Neural progenitor cell (in vitro differentiated cells): ENCODE measurements at places on chromosomes 12 and 14.
A peak's percentile ranks its signal among the peaks of the same experiment; 100 is the strongest.

DNA sequence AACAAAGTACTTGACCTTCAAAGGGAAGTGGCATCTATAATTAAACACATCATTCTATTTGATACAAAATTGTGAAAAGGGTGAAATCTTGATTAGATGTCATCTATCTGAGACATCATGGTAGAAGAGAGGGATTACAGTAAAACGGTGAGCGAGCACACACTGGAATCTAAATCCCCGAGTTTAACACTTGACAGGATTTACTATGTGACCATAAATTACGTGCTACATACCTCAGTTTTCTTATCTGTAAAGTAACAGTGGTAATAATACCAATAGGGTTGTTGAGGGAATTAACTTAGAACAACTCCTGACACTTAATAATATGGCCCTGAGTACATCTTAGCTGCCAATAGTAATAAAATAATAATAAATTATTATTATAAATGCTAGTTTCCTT, 13.3 kb downstream of the USP44 start:
- DNase-seq: no peak

GRCh38 chr12:95949477-95950206, 6.5 kb downstream of the AMDHD1 start:
- peak; percentile 27 for DNase-seq

- DNase-seq: no peak
Observed at GRCh38 chr14:55057919-55058318, 6.5 kb downstream of the MAPK1IP1L start.

DNA sequence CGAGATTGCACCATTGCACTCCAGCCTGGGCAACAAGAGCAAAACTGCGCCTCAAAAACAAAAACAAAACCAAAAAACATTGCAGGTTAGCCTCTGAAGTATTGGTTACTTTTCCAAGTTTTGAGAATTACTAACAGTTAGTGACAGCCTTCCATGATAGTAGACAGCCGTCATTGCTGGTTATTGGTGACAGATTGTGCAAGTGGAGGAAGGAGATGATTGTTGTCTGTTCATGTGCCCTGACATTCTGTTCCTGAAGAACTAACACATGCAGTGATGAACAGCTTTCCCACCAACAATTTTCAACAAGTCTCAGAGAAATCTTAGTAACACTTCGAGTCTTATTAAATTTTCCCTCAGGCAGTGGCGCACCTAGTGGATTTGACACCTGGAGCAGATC, 89.3 kb upstream of the NAP1L1 start:
- no peak for DNase-seq

GRCh38 chr12:70664465-70664881, 27.2 kb upstream of the PTPRB start:
- peak; percentile 82 for DNase-seq

DNA sequence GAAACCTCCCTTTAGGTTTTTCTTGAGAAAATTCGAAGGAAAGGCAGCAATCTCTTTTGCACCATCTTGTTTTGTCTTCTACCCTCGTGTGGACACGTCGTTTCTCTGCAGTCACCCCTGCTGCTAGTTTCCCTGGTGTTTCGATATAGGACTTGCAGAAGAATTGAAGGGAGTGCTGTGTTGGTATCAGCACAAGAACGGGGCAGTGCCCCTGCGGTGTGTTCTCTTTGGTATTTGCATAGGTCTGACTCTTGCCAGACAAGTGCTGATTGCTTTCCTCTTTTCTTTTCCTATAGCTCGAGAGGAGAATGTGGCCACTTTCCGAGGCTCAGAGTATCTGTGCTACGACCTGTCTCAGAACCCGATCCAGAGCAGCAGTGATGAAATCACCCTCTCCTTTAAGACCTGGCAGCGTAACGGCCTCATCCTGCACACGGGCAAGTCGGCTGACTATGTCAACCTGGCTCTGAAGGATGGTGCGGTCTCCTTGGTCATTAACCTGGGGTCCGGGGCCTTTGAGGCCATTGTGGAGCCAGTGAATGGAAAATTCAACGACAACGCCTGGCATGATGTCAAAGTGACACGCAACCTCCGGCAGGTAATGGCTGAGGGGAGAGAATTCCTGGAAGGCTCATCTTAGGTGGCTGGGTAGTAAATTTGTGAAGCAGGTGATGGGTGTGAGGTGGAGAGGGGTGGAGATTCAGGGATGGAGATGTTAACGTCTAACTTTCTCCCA, 474.8 kb downstream of the NRXN3 start:
- peak; percentile 20 for DNase-seq

DNA sequence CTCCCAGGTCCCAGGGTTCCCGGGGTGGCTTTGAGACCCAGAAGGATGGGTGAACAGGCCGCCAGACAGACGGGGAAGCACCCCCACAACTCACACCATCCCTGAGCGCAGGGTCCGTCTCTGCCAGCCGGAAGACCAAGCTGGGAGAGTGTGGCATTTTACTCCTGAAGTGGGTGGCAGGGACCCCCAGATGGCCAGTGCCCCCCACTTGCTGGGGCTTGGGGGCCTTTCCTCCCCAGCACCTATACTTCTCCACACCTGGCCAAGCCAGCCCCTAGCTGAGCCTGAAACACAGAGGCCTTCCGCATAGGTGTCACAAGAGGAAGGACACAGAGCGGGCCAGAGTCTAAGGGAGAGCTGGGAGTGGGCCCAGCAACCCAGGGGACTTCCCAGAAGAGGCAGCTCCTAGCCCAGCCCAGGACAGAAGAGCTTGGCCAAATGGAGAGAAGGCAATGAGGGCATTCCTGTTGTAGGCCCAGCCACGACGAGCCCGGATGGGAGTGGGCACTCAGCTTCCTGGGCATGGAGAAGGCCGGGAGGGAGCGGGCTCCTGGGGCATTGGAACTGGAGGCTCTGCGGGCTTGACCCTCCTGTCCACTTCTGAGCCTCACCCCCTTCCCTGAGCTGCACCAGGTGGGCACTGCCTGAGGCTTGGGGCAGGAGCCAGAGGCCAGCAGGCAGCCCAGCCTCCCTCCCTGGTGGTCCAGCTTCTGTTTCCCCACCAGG, 3.3 kb downstream of the AHNAK2 start:
- DNase-seq: no peak

DNA sequence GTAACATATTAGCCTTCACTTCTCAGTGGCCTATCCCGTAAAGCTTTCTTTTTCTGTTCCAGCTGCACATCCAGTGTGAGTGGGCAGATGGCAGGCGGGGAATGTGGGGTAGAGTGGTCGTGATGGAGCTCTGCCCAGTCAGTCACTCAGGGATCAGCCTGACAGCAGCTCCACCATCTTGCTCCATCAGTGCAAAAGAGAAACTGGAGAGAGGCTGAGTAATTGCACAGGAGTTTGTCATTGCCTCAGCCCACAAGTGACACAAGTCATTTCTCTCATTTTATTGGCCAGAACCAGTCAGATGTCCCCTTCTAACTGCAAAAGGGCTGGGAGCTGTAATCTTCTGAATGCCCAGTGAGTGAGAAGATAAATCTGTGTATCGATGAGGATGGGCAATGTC, 66.5 kb downstream of the ATP23 start:
- DNase-seq: no peak

DNA sequence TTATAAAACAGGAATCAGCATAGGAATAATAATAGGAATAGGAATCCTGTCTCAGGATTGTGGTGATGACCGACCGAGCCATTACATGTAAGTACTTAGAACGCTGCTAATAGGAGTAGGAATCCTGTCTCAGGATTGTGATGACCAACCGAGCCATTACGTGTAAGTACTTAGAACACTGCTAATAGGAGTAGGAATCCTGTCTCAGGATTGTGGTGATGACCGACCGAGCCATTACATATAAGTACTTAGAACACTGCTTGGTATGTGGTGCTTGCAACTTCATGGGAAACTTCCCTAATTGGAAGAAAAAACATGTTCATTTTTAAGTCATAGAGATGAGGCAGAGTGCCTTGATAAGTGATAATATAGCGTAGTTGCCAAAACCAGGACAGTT, 30.0 kb downstream of the ELK3 start:
- no peak for DNase-seq

DNA sequence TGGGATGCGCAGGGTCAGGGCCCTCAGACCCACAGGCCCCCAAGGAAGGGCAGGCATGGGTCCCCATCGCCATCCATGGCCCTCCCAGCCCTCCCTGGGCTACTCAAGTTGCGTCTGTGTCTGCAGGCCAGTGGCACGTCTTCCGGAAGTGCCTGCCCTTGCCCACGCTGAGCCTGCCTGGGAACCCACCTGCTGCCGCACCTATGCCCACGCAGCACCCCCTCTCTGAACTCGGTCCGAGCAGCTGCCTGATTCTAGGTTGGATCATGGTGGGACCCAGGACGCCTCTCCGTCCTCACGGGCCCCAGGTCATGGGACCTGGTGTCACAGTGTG, 182.8 kb downstream of the ADGRD1 start:
- no peak for DNase-seq

- no peak for DNase-seq
Observed at GRCh38 chr14:54808326-54809161, 94.1 kb downstream of the GCH1 start.

DNA sequence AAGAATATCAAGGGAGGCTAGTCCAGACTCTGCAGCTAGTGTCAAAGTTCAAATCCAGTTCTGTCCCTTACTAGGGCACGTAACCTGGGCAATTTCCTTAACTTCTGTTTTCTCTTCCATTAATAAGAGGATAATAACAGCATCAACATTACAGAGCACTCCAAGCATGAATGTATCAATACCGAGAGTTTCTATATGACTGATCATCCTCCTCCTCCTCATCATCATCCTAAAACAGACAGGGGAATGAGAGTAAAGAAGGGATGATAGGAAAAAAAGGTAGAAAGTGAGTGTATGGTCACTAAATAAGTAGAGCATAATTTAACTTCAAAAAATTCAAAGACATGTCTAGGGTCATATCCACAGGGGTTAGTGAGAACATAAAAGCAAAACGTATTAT, 171.4 kb downstream of the NDUFA12 start:
- no peak for DNase-seq

GRCh38 chr14:52026017-52026660, 36.8 kb downstream of the RTRAF start:
- no peak for DNase-seq

DNA sequence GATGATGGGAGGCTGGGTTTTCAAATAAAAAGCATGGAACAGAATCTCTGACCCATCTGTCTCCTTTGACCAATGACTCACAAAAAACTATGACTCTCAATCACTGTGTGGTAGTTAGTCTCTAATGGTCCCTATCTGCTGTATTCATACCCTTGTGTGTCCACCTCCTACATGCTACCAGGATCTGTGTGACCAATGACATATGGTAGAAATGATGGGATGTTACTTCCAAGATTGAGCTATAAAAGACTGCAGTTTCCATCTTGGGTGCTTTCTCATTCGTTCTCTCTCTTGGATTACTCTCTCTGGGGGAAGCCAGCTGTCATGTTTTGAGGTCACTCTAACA, 144.7 kb upstream of the BTG1 start:
- no peak for DNase-seq

GRCh38 chr14:63686926-63687325, 40.9 kb downstream of the SGPP1 start:
- no peak for DNase-seq

DNA sequence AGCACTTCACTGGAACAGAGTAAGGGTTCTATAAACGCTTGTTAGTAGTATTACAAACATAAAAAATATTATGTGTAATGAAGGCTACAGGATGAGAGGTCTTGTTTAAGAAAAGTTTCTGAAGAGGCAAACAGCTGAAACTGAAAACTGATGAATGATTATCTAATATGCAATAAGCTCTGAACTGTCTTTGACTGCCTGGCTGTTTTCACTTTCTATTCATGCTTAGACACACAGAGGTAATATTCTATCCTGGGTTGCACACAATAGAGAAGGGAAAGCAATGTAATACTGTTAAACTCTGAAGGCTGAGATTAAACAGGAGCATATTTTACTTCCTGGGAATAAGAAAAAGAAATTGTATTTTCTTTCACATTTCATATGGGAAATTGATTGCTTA, 251.3 kb downstream of the ALX1 start:
- DNase-seq: no peak

- DNase-seq: no peak
Observed at GRCh38 chr14:88204221-88204620, 118.8 kb downstream of the KCNK10 start.

- DNase-seq: no peak
Observed at GRCh38 chr14:61315313-61315712, 6.1 kb upstream of the PRKCH start.

DNA sequence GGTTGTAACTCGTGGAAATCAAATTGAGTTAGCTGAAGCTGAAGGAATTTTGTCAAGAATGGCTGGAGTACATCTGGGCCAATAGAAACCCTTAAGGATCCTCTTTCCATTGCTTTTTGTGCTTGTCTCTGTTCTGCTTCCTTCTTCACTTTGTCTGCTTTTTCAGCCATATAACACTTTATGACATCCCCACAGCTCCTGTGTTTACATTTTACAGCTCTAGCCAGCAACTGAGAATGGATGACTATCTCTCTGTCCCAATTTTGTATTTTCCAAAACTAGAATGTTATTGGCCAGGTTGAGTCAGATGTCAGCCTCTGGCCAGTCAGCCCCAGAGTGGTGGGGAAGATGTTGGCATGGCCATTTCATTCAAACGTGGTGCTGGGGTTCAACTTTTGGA, 57.6 kb downstream of the PELI2 start:
- no peak for DNase-seq

- DNase-seq: no peak
Observed at GRCh38 chr14:86770186-86770585, 1222.8 kb downstream of the GALC start.

- no peak for DNase-seq
Observed at GRCh38 chr12:76568888-76569551, 9.4 kb upstream of the OSBPL8 start.

DNA sequence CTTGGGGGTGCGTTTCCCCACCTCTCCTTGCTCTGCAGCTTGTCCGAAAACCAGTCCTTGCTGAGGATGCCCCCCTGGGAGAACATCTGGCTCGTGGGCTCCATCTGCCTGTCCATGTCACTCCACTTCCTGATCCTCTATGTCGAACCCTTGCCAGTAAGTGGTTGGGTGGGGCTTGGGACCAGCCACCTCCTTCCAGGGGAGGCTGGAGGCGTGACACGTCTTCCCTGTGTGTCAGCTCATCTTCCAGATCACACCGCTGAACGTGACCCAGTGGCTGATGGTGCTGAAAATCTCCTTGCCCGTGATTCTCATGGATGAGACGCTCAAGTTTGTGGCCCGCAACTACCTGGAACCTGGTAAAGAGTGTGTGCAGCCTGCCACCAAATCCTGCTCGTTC, 57.5 kb downstream of the ANAPC7 start:
- DNase-seq: no peak

GRCh38 chr12:40587421-40587820, 104.8 kb upstream of the CNTN1 start:
- no peak for DNase-seq

DNA sequence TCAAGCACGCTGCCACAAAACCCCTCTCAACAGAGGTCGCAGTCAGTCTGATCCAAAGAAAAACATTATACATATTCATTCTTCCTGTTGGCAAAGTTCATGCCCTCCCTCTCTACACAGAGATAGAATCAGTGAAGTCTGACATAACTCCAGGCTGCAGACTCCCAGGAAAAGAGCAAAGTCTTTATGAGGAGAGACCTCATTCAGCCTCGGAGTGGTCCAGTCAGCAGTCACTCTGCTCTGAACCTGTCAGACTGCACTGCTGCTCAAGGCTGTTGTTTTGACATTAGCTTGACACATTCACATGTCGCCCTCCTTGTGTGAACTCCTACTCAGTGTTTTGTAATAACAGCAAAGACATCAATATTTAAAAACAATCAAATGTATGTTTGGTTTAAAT, 241.2 kb upstream of the G2E3 start:
- no peak for DNase-seq

GRCh38 chr12:109258201-109258600, 50.9 kb downstream of the FOXN4 start:
- no peak for DNase-seq

- DNase-seq: peak; percentile 82
Observed at GRCh38 chr14:24806061-24806678, 172.2 kb upstream of the GZMB start.
